Omental fat pad (tissue), 4 donors: ENCODE measurements at places on chromosomes 11 and 22. TPM values are rescaled to one million over a fixed set of nuclear protein-coding genes. Genes with fewer than 3 reads are reported as not detected.

NFRKB gene
- 35.0 TPM for total RNA-seq

SPTBN2 gene
- total RNA-seq = 6.3 TPM

KDM4D gene
- total RNA-seq = 0.63 TPM

MPZL3 gene
- total RNA-seq = 1.3 TPM

GRCh38 chr11:61293867-61294716 is 1.0 kb downstream of the VWCE start:
- DNase-seq = peak; percentile 29

DNA sequence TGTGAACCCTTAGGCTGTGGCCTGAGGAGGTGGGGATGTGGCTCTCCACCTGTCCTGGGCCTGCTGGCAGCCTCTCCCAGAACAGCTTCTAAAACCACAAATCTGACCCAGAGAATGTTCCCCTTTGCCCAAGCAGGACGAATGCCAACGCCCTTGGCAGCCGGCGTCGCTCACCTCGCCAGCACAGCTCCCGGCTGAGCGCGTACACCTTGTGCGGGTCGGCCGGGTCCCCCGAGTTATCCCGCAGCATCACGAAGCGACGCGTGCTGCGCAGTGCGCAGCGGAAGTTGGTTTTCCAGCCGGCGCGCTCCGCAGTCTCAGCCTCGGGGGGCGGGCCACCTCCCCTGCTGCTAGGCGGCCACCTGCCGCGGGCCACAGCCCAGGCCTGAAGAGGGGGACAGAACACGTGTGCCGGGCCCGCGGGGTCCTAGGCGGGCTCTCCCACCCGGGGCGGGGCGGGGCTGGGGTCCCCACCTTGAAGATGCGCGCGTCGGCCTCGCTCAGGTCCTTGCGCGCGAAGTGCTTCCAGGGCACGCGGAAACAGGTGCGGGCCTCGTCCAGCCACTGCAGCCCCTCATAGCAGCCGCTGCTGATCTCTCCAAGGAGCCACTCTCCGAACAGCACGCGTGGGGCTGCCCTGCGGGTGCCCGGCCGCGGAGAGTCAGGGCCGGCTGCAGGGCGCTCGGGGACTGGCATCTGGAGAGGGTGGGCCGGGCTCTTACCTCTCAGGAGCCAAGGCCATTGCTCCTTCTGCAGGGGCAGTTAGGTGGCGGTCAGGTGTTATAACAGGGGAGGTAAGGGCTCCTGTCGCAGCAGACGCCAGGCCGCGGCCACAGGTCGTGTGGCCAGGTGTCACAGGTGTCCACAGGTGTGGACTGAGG is 887 bp downstream of the IRF7 start:
- no peak for DNase-seq

DNA sequence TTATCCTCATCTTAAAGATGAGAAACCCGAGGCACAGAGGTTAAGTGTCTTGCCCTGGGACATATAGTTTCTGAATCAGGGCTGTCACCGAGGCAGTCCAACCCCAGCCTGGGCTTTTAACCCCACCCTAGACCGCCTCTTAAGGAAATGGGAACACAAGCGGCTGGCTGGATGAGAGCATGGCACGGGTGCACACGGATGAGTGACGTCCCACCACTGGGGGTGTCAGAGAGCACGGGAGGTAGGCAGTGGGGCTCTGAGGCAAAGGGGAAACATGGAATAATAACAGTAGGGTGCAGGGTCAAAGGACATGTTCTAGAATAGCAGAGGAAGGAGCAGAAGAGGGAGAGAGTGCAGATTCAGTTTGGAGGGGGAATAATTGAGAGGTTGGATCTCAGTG is 22.3 kb downstream of the PPFIBP2 start:
- no peak for DNase-seq

- DNase-seq = no peak
Observed at GRCh38 chr11:12199231-12199948, 89.0 kb downstream of the MICAL2 start.

DNA sequence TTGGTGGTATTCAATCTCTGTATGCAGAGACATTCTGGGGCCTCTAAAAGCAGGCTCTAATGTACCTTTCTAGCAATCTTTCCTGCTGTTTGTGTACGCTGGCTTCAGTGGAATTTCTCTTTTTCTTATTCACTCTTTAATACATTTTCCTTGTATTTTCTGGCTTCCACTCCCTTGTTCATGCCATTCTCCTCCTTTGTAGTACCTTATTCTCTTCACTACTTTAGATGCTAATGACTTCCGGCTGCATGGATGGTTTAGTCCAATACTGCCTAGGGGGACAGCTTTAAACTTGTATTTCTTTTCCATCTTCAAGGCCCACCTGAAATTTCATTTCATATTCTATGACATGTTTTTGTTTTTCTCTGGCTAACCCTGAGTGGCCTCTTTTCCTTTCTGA is 40.2 kb downstream of the DDX10 start:
- no peak for DNase-seq

DNA sequence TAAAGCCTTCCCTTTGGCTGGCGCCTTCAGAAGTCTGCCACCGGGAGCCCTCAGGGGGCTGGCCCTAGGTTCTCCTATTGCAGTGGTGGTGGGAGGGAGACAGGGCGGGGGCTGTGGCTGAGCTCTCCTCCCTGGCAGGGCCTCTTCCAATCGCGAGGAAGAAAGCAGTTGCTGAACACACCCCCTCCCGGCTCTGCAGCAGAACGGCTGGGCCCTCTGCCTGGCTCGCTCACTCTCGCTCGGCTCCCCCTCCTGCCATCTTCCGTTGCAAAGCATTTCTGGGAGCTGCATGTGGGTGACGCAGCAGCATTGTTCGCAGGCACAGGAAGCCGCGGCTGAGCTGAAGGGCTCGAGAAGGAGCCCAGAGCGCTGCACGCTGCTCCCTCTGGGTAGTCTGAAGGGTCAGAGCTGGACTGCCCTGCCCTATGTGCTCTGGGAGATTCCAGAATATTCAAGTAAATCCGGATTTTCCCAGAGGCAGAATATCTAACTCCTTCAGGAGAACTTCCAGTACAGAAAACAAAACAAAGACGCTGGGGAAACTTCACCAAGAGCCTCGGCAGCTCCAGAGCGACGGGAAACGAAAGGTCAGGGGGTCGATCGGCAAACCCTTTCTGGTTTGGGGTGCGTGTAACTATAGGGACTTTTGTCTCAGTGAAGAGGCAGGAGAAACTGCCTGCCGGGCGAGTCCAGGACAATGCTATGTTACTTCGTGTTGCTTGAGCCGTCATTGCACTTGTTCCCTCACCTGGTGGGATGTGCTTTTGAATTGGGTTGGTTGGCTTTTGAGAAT is 26.3 kb upstream of the GRK2 start:
- DNase-seq = peak; percentile 62

DNA sequence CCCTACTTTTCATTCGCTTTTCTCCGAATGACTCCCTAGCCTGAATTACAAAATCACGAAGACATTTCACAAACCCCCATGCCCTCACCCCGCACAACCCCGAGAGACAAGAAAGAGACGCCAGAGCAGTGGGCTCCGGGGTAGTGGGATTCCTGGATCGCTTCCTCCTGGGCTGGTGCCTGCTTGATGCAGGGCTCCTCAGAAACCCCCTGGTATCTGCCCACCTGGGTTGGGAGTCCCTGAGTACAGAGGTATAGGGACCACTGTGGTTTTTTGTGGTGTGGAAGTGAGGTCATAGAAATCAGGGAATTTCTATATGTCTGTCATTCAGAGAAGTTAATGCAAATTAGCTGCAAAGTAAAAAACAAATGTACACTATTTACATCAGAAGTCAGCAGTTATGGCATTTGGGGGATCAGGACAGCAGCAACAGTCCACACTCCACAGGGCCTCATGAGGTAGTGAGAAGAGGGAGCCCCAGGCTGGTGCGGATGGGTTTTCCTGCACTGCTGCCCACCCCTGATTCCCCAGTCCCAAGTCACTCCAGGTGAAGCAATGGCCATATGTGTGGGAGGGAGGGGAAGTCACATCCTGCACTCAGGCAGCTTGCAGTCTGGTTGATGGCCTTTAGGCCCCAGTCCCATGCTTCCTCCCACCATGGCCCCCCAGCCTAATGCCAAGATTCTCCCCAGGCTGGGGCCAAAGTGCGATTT is 39.6 kb downstream of the BUD13 start:
- DNase-seq = no peak

DNA sequence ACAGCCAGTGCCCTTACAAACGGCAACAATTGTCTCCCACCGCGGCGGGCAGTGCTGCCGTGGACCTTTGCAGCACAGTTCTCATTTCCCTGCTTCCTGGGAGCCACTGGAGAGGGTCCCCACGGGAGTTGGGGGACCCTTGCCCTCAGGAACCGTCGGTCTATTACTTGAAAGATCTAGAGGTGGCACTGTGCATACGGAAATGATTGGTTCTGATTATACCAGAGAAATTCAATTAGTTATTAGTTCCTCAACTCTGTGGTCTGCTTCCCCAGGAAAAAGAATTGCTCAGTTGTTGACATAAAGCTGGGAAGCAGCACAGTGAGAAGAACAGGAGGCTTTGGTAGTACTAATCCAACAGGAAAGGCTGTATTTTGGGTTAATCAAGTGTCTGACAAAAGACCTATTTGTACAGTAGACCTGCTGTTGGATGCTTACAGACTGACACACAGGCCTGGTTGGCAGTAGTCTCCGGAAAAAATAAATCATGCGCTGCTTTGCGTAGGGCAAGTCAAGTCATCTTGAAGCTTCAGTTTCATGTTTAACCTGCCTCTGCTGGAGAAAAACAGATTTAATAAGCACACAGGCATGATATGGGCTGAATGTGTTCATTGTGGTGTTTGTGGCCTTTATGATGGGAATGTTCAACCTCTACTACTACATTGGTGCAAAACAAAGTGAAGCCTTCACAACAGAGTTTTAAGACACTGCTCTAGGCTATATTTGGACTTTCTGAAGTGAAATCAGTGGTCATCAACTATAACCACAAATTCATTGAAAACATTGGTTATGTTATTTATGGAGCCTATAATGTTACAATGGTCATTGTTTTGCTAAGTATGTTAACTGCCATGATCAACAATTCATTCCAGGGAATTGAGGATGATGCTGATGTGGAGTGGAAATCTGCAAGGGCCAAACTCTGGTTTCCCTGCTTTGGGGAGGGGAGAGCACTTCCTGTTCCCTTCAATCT is 54.6 kb upstream of the SC5D start:
- no peak for DNase-seq

- no peak for DNase-seq
Observed at GRCh38 chr11:64396079-64396591, 37.2 kb downstream of the RPS6KA4 start.

- no peak for DNase-seq
Observed at GRCh38 chr22:21697021-21697771, 31.4 kb downstream of the PPIL2 start.

- no peak for DNase-seq
Observed at GRCh38 chr22:45228401-45228754, 12.3 kb downstream of the KIAA0930 start.
